ENCODE measurements at places on chromosomes 5 and 9.
A peak's percentile ranks its signal among the peaks of the same experiment; 100 is the strongest.

- H3K27ac ChIP-seq, result no peak overlapping the region
- no peaks in the 10 kb centered on the region for H3K27me3 ChIP-seq
- no peaks in the 10 kb centered on the region for H3K4me1 ChIP-seq
- no peak overlapping the region for H3K4me3 ChIP-seq
- no peak for DNase-seq
These were observed 1101.8 kb downstream of the TAF11L14 start for GRCh38 chr5:18736051-18736398.

- no peak overlapping the region for H3K27ac ChIP-seq
- no peaks in the 10 kb centered on the region for H3K36me3 ChIP-seq
- H3K27me3 ChIP-seq, result no peaks in the 10 kb centered on the region
- no peaks in the 10 kb centered on the region for H3K4me1 ChIP-seq
- H3K4me3 ChIP-seq, result no peak overlapping the region
These were observed 45.0 kb downstream of the TRIM36 start for GRCh38 chr5:115124741-115125140.

DNA sequence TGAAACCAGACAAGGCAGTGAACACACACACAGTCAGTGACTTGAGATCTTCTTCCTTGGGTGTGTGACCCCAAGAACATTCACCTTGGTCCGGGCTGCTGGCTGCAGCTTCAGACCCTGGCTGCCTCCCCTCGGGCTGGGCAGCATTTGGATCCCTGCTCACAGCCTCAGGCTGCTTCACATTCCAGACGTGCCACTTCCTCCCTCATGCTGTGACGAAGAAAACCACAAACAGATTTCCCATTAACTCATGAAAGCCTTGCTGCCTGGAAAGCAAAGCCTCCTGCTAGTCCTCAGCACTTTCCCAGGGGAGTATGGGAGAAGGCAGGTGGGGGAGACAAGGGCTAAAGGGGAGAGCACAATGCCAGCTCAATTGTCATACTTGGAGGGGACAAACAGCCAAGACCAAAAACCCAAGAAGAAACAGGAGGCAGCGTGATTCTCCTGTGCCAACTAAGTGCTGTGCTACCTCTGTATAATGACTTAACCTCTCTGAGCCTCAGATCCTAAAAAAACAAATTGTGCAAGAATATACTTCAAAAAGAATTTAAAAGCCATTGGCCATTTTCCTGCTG, 594.6 kb upstream of the BRINP1 start:
- no peaks in the 10 kb centered on the region for H3K36me3 ChIP-seq
- H3K27ac ChIP-seq, result peak overlapping the region; percentile 70
- H3K27me3 ChIP-seq, result no peaks in the 10 kb centered on the region
- H3K4me3 ChIP-seq, result no peak overlapping the region
- H3K4me1 ChIP-seq, result no peaks in the 10 kb centered on the region
- DNase-seq, result no peak

DNA sequence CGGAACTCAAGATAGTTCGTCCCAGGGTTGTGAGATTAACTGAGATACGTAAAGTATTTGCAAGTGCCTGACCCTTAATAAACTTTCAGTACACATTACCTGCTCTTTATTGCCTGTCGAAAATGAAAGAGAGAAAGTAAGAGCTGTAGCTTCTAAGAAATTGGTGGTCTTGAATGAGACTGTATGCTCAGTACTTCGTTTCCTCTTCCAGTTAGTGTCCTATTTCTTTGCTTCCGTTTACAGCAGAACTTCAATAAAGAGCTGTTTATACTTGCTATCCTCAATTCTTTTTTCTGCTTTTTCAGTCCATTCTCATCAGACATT, 534 bp downstream of the SRFBP1 start:
- peaks cover 10% of the 10 kb centered on the region for H3K4me1 ChIP-seq
- no peaks in the 10 kb centered on the region for H3K36me3 ChIP-seq
- H3K4me3 ChIP-seq, result peak overlapping the region; percentile 87
- DNase-seq, result no peak
- no peaks in the 10 kb centered on the region for H3K27me3 ChIP-seq

- H3K27me3 ChIP-seq, result no peaks in the 10 kb centered on the region
- H3K27ac ChIP-seq, result no peak overlapping the region
- no peaks in the 10 kb centered on the region for H3K36me3 ChIP-seq
- no peak for DNase-seq
- H3K4me1 ChIP-seq, result no peaks in the 10 kb centered on the region
These were observed 36.8 kb downstream of the ITK start for GRCh38 chr5:157217289-157218024.

DNA sequence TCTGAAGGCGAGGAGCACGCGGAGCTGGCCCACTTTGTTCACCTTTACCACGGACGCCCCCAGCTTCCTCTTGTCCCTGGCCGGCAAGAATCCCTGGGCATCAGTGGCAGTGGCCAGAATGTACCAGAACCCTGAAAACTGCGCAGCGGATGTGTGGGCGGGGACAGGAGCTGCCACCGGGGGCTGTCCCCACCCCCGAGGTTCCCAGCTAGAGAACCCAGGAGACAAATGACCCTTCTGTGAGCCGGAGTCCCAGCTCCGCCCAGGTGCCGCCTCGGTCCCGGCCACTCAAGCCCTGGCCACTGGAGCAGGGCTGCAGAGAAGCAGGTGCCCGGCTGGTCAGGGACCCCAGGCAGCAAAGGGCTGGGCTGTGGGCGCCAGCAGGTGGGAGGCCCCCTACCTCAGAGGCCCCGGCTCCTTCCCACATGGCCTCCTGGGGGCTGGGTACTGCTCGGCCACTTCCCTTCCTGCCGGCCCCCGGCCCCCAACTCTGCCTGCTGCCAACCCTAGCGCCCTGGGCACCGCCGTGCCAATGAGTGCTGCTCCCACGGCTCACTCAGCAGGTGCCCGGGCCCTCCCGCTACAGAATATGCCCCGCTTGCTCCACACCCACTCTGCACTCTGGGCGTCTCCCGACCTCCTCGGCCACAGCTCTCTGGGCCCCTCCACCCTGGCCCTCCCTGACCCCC, 713 bp downstream of the LCN10 start:
- H3K27me3 ChIP-seq, result peaks cover 10% of the 10 kb centered on the region
- no peaks in the 10 kb centered on the region for H3K36me3 ChIP-seq

DNA sequence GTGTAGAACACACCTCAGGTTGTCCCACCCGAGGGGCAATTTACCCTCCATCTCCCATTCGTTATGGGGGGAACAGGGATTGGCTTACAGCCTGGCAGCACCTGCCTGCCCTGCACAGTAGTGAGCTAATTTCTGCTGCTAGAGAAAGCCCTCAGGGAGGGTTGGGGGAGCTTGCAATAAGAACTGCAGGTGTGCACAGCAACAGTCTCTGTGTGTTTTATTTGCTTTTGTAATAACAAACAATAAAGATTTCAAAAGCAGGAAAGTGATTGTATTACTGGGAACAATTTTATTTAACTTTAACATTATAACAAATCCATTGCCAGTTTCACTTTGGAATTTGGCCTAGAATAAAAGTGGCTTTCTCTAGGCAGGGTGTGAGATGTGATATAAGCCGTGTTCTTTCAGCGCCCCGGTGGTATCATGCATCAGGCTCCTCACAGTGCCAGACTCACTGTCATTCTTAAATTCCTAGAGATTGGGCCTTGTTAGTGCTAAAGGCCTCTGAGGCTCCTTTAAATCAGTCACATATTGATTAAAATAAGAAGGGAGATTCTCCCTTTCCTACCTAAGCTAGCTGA, 81.1 kb downstream of the RMI1 start:
- no peak for DNase-seq
- no peaks in the 10 kb centered on the region for H3K27me3 ChIP-seq
- H3K36me3 ChIP-seq, result no peaks in the 10 kb centered on the region
- no peak overlapping the region for H3K27ac ChIP-seq

- no peaks in the 10 kb centered on the region for H3K27me3 ChIP-seq
- H3K27ac ChIP-seq, result no peak overlapping the region
- no peaks in the 10 kb centered on the region for H3K4me1 ChIP-seq
- DNase-seq, result no peak
These were observed 38.5 kb downstream of the CYSTM1 start for GRCh38 chr5:140213370-140213983.

GRCh38 chr5:124995421-124995820, 249.0 kb upstream of the ZNF608 start:
- no peaks in the 10 kb centered on the region for H3K36me3 ChIP-seq
- H3K27me3 ChIP-seq, result no peaks in the 10 kb centered on the region
- no peak overlapping the region for H3K27ac ChIP-seq

Data from ascending aorta (tissue), 2 donors.